ENCODE measurements at places on chromosomes 7 and 10. TPM values are rescaled to one million over a fixed set of nuclear protein-coding genes. Genes with fewer than 3 reads are reported as not detected.

GRCh38 chr7:130883928-130884327 lies 149.9 kb upstream of the KLF14 start:
- no peak for DNase-seq

- no peak for DNase-seq
Observed at GRCh38 chr10:8852546-8852945, 798.1 kb downstream of the GATA3 start.

GRCh38 chr7:36984041-36984521 lies 259.8 kb upstream of the AOAH start:
- no peak for DNase-seq

Gene ANXA11
- 436 TPM for total RNA-seq

Gene ZKSCAN1
- 37.1 TPM for total RNA-seq

Gene OR6V1
- total RNA-seq, result not detected

Gene OR9A2
- total RNA-seq, result not detected

Measured in heart left ventricle (tissue), 16 donors.